ENCODE measurements at places on chromosomes 1 and 21. TPM values are rescaled to one million over a fixed set of nuclear protein-coding genes. Genes with fewer than 3 reads are reported as not detected.

DNA sequence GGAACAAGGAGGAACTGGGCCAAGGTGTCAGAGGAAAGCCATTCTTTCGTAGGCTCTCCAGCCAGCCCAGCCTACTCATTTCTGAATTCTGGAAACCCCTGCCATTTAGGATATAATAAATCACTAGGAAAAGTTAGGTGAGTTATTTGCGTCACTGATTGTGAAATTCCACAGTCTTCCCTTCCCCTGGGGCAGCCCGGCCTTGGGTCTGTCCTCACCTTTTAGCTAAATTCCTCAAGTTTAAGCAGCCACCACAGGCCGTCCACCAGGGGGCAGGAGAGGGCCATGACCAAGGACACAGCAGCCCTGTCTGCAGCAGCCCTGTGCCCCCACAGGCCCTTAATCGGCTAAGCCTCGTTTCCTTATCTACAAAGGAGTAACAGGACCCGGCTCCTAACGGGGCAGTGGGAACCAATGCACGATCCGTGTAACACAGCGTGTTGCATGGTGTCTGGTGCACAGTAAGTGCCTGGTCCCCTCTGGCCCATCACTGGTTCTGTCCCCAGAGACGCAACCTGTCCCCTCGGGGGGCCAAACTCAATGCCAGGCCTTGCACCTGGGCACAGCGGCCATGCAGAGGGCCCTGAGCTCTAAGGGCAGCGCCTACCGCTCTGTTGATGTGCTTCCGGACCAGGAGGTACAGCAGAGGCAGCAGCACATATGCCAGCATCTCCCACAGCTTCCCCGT lies 18.1 kb downstream of the GPR157 start:
- DNase-seq, result peak; percentile 82

SPATA17 gene
- 2.6 TPM for polyA plus RNA-seq

GRCh38 chr1:4685523-4685865 lies 31.1 kb downstream of the AJAP1 start:
- DNase-seq, result no peak

DNA sequence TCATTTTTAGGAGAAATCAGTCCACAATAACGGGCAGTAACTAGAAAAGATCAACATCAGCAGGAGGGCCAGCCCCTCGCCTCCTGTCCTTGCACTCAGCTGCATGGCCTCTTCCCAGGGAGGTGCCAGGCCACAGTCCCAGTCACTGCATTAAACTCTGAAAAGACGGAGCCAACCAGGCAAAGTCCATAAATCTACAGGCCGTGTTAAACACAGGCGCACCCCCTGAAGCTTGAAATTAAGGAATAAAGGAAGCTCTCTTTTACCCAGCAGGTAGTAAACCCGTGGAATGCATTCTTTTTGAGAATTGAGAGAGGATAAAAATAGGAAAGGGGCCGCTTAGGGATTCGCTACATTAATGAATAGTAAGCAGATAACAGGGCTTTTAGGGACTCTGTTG lies 18.4 kb downstream of the H6PD start:
- DNase-seq, result peak; percentile 63

ELAPOR1 gene
- polyA plus RNA-seq, result 66.0 TPM

AGL gene
- polyA plus RNA-seq, result 18.4 TPM

USF1 gene
- polyA plus RNA-seq, result 56.9 TPM

GRCh38 chr1:167305706-167306277 lies 85.1 kb downstream of the POU2F1 start:
- DNase-seq, result no peak

RHD gene
- 1.5 TPM for polyA plus RNA-seq

GRCh38 chr1:222009105-222009730 lies 267.3 kb upstream of the DUSP10 start:
- DNase-seq, result no peak

CD84 gene
- 1.7 TPM for polyA plus RNA-seq

- no peak for DNase-seq
These were observed 25.0 kb upstream of the POU3F1 start for GRCh38 chr1:38071312-38072256.

CFAP74 gene
- 1.4 TPM for polyA plus RNA-seq

DNA sequence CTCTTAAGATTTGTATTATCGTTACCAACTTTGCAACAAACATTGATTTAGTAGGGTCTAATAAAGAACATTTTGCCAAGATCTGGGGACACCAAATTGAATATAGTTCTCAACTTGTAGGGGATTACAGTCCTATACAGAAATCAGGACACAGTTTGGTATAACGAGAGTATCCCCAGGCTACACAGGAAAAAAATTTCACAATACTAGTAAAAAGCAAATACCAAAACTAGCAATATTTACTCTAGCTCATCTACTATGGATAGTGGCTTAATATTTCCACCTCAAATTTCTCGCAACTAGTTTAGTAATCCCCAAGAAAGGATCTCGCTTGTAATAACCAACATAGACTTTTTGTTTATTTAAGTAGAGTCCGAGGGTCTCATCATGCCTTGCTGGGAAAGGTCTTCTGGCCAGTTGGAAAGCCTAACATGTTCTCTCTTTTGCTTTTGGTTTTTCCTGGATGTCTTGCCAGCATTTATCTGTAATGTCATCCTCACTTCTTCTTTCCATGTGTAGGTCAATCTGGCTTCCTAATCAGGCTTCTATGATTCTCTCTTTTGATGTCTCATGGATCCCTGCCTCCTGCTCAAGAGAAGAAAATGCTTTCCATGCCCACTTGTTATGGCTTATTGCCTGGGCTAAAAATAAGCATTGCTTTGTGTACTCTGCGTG lies 104.7 kb upstream of the KCNK2 start:
- DNase-seq, result no peak

- no peak for DNase-seq
These were observed 37.8 kb upstream of the TMPRSS2 start for GRCh38 chr21:41545500-41546359.

ETS2 gene
- 140 TPM for polyA plus RNA-seq

FHAD1 gene
- polyA plus RNA-seq, result 0.79 TPM

All from large intestine (tissue), 12 donors.